ENCODE measurements at places on chromosomes 1 and 21.

GRCh38 chr1:155079210-155079486 is 511 bp downstream of the EFNA3 start:
- DNase-seq: no peak

DNA sequence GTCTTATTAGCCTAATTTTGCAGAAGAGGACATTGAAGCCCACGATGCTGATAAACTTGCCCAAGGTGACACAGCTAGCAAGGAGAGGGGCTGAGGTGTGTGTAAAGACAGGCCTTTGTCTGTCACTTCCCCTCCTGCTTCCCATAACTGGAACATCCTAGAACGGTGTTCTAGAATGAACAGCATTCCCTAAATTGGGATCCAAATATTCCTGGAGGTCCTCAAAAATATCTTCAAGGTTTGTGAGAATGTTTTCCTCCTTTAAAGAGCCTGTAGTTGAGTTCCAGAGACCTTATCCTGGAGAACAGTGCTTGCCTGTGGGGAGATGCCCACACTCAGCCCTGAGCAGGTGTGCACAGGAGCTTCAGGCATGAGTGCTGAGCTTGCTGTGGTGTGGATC is 41.5 kb upstream of the SAMD13 start:
- no peak for DNase-seq

DNA sequence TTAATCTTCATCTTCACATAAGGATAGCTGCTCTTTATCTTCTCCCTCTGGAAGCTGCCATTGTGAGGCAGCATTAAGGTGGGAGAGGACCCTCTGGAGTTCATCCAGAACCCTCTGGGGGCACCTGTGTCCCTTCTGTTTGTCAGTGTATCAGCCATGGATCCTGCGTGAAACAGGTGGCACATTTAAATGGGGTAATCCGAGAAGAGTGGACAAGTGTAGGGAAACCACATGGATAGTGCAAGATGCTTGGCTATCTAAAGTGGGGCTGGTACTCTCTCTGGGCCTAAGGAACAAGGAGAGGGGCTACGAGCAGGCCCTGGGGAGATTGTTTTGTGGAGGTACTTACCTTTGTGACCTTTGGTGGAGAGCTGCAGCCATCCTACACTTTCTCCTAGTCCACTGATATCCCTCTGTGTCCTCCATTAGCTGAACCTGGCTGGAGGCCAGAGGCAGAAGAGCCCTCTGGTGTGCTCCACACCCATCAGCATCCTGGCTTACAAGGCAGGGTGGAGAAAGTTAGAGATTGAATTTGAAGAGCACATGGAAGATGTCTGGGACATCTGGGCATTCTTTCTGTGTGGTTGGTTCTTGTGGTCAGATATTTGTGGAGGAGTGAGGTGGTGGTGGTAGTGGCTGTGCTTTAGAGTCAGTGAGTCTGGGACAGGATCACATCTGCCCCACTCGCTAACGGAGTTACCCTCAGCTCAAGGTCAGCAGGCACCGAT is 117.7 kb downstream of the FGGY start:
- no peak for DNase-seq

- DNase-seq: no peak
Measured at GRCh38 chr1:188027613-188028012, 1198.9 kb downstream of the PLA2G4A start.

DNA sequence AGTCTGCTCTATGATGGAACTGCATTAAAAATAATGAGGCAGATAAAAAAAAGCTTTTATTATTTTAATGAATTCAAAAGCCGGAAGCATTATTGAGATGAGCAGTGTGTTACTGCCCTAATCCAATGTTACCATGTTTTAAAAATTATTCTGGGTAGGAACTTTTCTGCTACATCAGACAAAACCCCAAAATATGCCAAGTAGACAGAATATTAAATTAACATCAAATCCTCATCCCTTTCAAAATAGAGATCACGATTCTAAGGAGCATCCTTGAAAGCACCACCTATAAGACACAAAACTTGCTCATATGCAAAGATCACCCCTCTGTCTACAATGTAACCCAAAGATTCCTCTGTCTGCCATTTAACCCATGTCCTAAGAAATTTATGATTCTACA is 357.5 kb downstream of the SMYD3 start:
- DNase-seq: no peak

GRCh38 chr1:170929835-170930554 is 5.3 kb upstream of the MROH9 start:
- DNase-seq: no peak

DNA sequence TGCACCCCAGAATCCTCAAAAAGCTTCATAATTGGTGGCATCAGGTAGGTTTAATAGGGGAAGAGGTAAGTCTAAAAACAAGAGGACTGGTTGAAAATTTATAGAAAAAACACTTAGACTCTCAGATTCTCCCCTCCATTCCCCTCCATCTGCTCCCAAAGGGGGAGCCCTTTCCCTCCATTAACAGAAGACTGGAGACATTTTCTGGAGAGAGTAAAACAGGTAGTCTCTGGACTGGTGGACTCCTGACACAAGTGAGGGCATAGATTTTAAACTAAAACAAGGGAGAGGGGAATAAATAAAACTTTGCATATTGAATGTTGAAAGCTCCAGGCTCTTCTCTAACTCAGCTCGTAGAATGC is 54.0 kb upstream of the IPO9 start:
- DNase-seq: no peak

DNA sequence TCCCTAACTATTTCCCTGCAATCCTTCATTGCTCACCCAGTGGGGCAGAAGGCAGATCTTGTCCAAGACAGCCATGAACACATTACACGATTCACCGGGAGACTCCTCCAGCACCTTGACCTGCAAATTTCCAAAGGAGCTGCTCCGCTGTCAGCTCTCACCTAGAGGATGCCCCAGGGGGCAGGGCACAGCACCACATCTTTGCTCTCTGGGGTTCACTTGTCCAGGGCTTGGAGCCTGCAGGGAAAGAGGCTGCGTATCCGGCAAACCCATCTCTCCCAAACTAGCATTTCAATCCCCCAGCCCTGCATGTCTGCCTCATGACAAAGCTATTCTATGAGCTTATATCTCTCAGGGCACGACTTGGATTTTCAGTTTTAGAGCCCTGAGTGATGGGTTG is 35.1 kb upstream of the OLIG2 start:
- DNase-seq: no peak

DNA sequence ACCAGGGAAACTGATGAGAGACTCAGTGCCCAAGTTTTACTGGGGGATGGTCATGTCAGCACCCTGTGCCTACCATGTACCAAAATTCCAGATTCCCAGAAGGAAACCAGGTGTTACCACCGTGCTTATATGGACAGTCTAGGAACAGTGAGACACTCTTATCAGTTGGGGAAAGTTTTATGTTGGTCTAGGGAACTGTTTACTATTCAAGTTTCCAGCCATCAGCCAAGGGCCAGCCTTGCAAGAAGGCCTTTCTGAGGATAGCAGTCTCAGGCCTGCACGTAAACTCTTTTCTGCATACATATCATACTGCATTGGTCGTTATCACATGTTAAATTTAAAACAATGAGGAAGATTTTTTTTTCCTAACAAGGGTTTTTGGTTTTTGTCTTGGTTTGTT is 12.6 kb downstream of the TMEM269 start:
- DNase-seq: no peak

DNA sequence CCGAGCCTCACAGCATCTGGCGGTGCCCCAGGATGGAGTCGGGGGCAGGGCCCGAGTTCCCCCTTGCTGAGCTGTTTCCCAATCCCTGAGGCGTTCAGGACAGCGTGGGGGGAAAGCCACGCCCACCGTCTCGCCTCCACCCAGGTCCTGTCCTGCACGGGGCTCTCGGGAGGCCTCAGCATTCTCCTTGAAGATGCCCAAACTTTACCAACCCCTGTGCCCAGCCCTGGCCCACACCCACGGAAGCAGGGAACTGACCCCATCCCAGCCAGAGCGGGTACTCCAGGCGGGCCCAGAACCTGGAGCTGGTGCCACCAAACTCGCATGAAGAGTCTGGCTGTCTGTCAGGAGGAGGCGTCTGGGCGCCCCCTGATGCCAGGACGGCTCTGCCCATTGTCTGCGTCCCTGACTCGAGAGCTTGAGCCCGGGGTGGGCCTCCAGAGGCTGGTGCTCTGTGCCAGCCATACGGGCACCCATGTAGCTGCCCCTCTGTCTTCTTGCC is 35.3 kb upstream of the POFUT2 start:
- no peak for DNase-seq

GRCh38 chr1:208644401-208645160 is 400.4 kb upstream of the PLXNA2 start:
- DNase-seq: no peak

- no peak for DNase-seq
Measured at GRCh38 chr21:33332143-33332542, 7.4 kb downstream of the IFNAR1 start.

DNA sequence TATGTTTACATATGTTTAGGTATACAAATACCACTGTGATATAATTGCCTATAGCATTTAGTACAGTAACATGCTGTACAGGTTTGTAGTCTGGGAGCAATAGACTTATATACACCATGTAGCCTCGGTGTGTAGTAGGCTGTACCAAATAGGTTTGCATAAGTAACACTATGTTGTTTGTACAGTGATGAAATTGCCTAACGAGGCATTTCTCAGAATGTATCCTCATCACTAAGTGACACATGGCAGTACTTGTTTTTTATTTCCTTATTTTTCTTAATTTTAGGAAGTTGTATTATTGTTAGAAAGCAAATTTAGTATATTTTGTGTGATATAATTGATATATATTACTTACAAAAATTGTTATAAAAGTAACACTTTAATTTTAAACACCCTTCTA is 840.9 kb downstream of the LTN1 start:
- no peak for DNase-seq

GRCh38 chr1:226698659-226699058 is 40.4 kb downstream of the ITPKB start:
- DNase-seq: no peak

DNA sequence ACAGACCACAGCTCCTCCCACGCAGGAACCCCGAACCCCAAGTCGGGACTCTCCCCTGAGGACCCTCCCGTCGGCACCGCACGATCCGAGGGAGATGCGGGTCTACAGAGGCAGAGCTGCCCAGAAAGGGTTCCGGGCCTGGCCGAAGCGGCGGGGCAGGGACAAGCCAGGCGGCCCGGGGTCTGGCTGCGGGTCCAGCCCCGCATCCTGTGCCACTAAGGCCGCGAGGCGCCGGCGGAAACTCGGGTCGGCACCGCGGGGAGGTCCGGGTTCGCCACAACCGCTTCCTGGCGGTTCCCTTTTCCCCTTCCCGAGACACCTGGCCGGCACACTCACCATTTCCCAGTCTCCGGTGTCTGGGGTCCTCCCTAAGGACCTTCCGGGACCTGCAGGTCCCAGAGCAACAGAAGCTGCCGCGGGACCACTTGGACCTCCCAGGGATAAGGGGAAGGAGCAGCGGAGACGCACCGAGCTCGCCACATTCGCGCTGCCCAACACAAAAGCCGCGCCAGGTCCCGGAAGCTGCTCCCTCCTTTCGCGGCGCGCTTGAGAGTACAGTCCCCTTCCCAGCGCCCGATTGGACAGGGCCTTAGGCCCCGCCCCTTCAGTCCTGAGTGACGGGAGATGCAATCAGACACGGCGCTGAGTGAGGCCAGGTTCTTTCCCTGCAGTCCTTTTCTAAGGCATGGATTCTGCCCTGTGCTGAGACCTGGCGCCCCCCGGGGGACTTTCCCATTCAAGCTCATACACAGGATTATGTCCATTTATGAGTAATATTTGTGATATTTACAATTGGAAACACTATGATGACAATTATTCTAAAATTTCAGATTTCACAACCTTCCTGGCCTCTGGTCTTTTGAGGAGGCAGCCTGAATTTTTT is at the start of gene ZNF670:
TSS of gene ZNF670 (minus strand) at position 554 of the 883 bp plus-strand sequence. CDS start at position 339, 215 bp downstream.
- DNase-seq: peak; percentile 89

DNA sequence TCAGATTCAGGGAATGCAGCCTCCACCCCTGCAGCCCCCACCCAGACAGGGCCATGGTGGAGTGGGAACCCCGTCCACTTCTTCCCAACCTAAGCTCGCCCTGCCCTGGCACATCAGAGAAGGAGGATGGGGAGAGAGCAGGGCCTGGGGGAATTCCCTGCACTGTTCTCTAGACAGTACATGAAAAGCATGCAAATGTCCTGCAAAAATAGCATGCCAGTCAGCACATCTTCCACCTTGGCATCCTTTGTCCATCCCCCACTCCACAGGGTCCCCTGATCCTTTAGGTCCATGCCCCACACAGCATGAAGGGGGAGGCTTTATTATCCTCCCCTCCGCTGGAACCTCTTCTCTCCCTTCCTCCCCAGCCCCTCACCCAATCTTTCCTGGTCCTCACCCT is 35.0 kb upstream of the RD3 start:
- DNase-seq: no peak

- no peak for DNase-seq
Measured at GRCh38 chr1:38336961-38337360, 290.4 kb upstream of the POU3F1 start.

GRCh38 chr1:47618830-47619229 is 181.0 kb downstream of the FOXD2 start:
- no peak for DNase-seq

DNA sequence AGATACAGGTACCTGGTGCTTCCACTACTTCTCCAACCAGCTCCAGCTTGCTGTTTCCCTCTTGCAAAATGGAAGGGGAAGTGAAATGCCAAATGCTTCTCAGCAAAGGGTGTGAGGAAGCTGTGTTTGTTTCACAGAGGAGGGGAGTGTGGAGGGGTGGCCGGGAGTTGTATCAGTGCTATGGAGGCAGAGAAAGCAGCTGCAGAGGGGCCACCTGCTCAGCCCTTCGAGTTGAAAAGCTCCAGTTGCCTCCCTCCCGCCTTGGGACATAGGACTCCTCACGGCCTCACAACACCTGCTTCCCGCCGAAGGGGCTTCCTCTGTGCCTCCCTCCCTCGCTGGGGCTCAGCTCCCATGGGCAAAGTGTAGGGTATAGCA is 12.1 kb upstream of the LINGO4 start:
- no peak for DNase-seq

DNA sequence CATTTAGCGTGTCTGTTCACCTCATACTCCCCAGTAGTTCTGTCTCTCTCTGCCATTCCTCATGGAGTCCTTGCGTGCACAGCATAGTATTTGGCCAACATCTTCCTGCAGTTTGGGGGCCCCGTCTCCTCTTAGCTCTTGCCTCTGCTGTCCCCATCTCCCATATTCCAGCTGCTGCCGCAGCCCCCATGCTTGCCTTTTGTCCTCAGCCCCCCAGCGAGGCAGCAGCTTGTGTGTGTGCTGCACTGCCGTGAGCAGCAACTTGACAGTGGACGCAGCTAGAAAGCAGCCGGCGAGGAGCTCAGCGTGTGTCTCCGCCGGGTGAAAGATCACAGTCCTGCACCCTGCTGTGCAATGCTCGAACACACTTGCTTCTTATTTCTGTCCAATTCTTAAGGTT is 164.2 kb upstream of the COL6A1 start:
- DNase-seq: no peak

DNA sequence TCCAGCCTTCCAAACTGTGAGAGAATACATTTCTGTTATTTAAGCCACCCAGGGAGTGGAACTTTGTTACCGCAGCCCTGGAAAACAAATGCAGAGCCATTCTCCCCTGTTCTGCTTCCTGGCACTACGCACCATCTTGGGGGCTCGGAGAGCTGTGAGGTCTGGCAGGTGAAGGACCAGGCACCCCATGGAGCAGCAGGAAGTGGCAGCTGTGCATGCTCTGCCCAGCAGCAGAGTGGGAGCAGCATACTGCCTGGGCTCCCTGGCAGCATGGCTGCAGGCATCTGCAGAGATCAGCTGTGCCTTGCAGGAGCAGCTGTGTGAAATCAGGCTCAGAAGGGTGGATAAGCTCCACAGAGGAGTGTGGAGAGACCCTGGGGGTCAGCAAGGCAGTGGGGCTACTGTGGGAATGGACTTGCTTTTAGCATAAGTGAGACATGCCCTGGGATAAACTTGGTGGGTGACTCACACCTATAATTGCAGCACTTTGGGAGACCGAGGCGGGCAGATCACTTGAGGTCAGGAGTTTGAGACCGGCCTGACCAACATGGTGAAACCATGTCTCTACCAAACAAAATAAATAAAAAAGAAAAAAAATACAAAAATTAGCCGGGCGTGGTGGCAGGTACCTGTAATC is 17.7 kb upstream of the ZSCAN20 start:
- no peak for DNase-seq

Data from activated naive CD4-positive, alpha-beta T cell treated with Interleukin-2 at 50 U/mL for 16 hours (primary cell).